GM18507 (cell line): ENCODE measurements at places on chromosomes 1 and 21.
A peak's percentile ranks its signal among the peaks of the same experiment; 100 is the strongest.

GRCh38 chr1:27346991-27347624, 5.3 kb downstream of the SYTL1 start:
- DNase-seq = no peak

GRCh38 chr1:236829085-236829484, 34.0 kb downstream of the MTR start:
- DNase-seq = no peak

DNA sequence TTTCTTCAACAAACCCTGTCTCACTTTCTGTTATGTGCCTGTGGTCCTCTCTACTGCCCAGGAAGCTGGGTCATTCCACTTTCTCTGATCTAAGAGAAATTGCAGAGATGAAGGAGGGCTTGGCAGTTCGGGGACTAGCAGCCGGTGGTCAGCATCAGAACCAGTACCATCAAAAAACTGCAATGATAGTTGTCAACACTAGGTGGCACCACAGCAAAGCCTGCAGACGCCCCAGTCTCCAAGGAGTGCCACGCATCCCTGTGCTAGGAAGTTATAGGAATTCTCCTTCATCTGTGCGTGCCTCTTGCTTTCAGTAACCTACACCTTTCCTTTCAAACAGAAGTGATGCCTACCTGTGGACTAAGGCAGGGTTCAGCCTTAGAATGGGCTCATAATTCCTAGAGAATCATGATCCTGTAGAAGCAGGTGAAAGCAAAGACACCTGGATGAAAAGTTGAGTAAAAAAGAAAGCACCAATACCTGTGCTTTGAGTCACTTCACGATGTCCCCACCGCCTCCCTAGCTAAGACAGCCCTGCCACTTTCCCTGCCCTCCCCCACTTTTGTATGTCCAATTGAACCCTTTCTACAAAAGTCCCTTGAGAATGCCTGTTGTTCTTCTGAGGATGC, 129.2 kb downstream of the ADAMTS1 start:
- DNase-seq = no peak

GRCh38 chr1:14850563-14850962, 252.1 kb downstream of the KAZN start:
- DNase-seq = no peak

GRCh38 chr1:13586001-13586400, 2.4 kb downstream of the PDPN start:
- no peak for DNase-seq

- DNase-seq = no peak
Observed at GRCh38 chr1:50458507-50458906, 35.3 kb upstream of the DMRTA2 start.

GRCh38 chr21:26846036-26846931, 1.1 kb upstream of the ADAMTS1 start:
- DNase-seq = no peak

GRCh38 chr1:21384620-21385019, 55.3 kb upstream of the NBPF3 start:
- DNase-seq = no peak

DNA sequence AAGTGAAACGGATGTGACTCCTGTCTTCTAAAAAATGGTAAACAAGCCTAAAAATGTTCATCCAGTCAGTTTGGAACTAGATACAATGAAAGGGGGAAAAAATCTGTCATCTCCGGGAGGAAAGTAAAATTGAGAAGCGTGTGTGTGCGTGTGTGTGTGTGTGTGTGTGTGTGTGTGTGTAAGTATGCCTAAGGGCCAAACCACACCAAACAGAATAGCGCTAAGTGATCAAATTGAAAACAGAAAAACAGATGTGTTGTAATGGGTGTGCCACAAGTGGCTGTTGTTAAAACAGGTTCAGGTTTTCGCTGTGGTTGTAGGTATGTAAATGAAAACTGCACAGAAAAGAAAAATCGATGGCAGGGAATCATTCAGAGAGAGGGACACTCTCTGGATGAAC, 106.7 kb downstream of the RNF220 start:
- DNase-seq = no peak

DNA sequence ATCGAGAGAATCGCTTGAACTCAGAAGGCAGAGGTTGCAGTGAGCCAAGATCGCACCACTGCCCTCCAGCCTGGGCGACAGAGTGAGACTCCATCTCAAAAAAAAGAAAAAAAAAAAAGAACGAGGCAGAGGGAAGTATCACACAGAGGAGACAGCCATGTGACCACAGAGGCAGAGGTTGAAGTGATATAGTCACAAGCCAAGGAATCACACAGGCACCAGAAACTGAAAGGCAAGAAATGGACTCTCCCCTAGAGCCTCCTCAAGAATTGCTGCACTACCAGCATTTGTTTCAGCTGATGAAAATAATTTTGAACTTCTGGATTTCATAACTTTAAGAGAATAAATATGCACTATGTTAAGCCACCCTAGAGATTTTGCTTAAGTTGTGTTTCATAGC, 459.6 kb downstream of the PTPRC start:
- DNase-seq = no peak

GRCh38 chr1:34412598-34413370, 236.1 kb downstream of the C1orf94 start:
- no peak for DNase-seq

GRCh38 chr1:203454986-203455471, 20.6 kb upstream of the PRELP start:
- no peak for DNase-seq

DNA sequence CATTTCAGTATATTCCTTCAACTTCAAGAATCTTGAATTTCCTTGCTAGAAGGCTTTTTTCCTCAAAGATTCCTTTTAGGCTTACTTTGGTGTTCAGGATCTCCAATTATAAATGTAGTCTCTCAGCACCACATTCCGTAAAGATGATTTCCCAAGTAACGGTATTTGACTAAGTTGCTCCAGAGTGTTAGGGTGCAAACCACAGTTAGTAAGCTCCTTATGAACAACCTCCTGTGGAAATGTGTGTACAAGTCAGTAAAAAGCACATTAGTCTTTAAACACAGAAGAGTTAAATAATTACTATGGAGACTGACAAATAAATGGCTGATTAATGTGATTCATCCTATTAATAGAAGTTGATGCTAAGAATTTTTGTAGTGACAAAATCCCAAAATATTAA, 10.3 kb downstream of the DONSON start:
- DNase-seq = no peak

DNA sequence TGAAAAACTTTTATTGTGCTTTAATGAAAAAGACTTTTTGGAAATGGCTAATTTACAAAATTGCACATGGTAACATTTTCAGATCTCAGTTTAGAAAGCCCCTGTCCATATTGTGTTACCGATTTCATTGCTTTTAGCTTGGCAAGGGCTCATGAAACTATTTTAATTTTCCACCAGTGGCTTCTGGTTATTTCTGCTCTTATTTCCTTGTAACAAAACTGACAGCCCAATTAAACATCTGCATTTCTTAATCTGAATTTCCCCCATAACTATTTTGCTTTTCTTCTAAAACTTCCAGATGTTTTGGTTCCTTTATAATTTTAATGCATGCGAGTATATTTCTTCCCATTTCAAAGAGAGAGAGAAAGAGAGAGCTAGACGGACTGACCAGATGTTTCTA, 264.8 kb downstream of the PTPRC start:
- DNase-seq = no peak

DNA sequence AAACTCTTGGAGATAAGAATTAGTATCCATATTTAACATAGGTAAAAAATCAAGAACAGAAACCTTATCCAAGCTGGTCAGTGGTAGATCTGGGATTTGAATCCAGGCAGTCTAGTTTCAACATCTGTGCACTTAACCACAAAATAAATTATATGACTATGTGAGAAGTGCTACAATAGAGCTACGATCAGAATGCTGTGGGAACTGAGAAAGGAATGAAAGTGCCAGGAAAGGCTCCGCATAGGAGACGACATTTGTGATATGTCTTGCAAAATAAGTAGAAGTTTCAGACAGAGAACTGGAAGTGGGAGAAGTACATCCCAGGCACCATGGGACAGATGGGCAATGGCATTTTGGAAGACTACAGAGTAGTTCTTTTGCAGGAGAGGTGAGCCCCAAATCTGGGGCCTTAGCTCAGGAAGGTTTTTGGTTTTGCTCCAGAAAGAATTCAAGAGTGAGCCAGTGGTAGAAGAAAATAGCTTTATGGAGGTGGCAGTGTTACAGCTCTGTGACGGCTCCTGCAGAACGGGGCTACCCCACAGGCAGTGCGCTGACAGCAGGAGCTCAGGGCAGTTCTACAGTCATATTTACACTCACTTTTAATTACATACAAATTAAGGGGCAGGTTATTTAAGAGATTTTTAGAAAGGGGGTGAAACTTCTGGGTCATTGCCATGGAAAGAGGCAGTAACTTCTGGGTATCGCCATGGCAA, 25.5 kb upstream of the GJA5 start:
- no peak for DNase-seq

DNA sequence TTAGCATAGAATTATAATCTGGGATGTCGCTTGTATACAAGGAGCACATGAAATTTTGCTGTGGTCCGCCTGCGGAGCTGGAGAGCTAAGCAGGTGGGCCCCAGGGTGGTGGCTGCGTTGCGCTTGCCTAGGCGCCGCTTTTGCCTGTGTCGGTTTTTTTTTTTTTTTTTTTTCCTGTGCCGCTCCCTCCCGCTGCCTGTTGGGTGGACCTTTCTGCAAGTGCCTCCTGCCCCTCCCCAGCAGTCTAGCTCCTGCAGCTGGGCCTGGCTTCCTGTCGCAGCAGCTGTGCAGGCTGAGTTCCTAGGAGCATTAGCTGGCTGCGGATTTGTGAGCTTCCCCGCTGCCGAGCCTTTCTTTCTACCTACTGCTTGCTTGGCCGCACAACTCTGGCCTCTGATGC, 20.6 kb downstream of the PYHIN1 start:
- DNase-seq = peak; percentile 56

DNA sequence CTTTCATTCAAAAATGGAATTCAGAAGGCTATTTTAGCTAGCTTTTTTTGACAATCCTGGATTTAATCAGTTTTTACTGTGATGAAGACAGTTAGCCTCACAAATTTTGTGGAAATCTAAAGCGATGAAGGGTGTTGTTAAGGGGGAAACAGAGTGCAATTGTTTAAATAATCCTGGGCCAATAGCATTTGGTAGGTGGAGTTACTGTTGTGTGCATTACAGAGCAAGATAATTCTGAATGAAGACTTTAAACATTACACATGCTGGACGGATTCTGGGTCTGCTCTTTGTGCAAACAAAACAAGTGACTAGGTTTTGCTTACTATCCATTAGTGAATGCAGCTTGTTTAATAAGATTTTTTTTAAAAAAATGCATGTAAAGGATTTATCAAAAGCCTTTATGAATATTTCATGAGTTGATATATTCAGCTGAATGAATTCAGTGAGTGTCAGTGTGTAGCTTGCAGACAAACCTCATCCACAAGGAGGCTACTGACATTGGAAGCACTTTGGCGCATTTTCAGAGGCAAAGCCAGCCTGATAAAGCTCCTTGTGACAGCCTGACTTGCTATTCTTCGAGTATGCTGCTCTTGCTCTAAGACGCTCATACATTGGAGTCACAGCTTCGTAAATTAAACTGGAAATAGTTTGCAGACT, 199.6 kb downstream of the PDE4B start:
- DNase-seq = no peak

DNA sequence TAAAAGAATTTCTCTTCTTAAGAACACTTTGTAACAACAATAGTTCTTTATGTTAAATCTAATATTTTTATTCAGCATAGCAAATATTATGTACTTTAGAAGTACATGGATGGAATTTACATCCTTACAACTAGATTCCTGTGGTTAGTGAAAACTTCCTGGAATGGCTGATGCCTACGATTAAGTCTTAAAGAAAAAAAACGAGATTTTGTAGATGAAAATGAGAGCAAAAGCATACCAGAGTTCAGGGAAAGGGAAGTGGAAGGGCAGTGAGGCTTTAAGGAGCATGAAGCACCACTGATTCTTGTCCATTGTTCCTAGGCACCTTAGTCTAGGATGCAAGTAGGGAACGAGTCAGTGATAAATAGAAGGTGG, 26.7 kb downstream of the CFH start:
- DNase-seq = no peak

- DNase-seq = no peak
Observed at GRCh38 chr1:171515741-171516140, 30.4 kb downstream of the PRRC2C start.

- no peak for DNase-seq
Observed at GRCh38 chr1:33045246-33045645, 8.6 kb upstream of the AK2 start.

- DNase-seq = no peak
Observed at GRCh38 chr1:33288976-33289857, 31.7 kb downstream of the A3GALT2 start.

DNA sequence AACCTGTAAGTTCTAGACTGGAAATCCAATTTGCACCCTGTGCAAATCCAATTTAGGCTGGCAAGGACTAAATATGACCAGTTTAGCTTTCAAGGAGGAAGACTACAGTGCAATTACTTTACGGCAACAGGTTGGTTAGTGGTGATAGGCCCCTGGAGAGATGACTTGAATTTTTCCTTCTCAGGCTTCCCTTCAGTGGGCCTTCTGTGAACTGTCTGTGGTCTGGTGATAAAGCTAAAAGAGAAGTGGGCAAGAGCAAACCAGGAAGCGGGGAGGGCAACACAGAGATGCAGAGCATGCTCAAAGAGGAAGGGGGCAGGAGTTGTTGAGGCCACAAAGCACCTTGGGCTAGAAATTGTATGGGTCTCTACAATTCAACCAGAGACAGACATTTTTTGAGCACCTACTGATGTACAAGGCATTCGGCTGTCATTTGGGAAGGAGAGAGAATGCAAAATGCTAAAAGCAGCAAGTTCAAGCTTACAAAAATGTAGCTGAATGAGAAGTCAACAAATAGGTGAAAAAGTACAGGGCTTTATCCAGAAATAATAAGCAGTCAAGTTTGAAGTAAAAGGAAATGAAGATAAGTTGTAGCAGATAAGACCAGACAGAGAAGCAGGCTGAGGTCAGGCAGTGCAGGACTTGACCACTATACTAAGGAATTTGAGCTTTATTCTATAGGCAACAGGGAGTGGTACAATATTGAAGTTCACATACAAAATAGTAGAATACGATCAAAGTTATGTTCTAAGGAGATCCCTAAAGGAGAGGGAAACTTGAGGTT, 23.9 kb downstream of the INPP5B start:
- peak; percentile 43 for DNase-seq

DNA sequence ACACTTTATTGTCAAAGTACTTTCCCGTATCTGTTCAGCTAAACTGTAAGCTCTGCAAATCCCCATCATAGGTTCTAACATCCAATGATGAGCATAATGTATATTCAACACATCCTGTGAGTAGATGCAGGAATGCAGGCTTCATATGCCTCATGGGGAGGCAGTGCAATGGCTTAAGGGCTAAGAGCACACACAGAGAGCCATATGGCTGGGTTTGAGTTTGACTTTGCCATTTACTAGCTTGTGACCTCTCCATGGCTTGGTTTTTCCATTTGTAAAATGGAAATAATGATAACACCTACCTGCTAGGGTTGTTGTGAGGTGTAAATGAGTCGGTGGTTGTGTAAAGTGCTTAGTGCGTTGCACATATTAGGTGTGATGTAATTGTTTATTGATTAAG, 13.4 kb downstream of the RCSD1 start:
- no peak for DNase-seq
